Lower lobe of right lung (tissue), 2 donors: ENCODE measurements at places on chromosomes 11 and 22. TPM values are rescaled to one million over a fixed set of nuclear protein-coding genes. Genes with fewer than 3 reads are reported as not detected.

GRCh38 chr22:46267431-46268279, at the start of gene TTC38:
TTC38 (plus strand) TSS chr22:46268008; CDS start chr22:46268040, 32 bp downstream.
- H3K4me1 ChIP-seq = peaks cover 29% of the 10 kb centered on the region
- peak within 1 kb of the TSS; percentile 84 for H3K27ac ChIP-seq
- DNase-seq = peak; percentile 95
- peaks cover 11% of the 10 kb centered on the region for H3K36me3 ChIP-seq
- peak within 1 kb of the TSS; percentile 97 for H3K4me3 ChIP-seq

GRCh38 chr22:36510966-36511881, 4.4 kb upstream of the FOXRED2 start:
- H3K4me3 ChIP-seq = no peak overlapping the region
- no peak for DNase-seq
- H3K36me3 ChIP-seq = peaks cover 63% of the 10 kb centered on the region

GRCh38 chr11:63280920-63281319, 37.5 kb upstream of the SLC22A25 start:
- no peaks in the 10 kb centered on the region for H3K27me3 ChIP-seq
- no peaks in the 10 kb centered on the region for H3K4me1 ChIP-seq
- H3K27ac ChIP-seq = no peak overlapping the region

DNA sequence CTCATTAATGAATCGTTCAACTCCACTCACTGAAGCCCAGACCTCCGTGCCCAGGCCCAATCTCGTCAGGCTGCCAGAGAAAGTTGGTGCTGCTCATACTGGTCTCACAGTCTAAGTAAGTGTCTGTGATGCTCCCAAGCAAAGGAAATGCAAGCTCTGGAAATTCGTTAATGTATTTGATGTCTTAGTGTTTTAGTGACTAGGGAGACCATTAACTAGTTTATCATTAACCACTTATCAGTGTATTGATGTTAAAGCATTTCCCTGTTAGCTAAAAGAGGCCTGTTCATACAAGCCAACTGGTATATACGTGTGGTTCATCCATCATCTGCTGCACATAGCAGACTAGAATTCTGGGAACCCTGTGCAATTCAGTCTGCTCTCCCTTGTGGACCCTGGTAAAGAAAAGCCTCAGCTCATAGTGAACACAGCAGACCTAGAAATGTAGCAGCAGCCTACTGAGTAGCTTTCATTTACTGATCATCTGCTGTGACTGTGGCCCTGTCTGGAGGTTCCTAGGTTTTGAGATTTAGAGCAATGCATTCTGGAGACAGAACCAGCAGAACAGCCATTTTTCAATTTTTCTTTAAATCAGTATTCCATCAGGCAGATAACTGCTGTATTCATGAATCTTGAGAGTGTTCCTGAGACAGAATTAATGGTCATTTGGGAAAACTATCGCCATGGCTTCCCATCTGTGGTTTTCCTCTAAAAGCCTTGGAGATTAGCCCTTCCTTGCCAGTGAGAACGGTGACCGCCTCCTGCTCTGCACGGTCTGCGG, 15.7 kb upstream of the AIFM3 start:
- peaks cover 52% of the 10 kb centered on the region for H3K36me3 ChIP-seq
- no peak overlapping the region for H3K4me3 ChIP-seq
- no peak for DNase-seq
- H3K27ac ChIP-seq = no peak overlapping the region
- no peaks in the 10 kb centered on the region for H3K27me3 ChIP-seq

DNA sequence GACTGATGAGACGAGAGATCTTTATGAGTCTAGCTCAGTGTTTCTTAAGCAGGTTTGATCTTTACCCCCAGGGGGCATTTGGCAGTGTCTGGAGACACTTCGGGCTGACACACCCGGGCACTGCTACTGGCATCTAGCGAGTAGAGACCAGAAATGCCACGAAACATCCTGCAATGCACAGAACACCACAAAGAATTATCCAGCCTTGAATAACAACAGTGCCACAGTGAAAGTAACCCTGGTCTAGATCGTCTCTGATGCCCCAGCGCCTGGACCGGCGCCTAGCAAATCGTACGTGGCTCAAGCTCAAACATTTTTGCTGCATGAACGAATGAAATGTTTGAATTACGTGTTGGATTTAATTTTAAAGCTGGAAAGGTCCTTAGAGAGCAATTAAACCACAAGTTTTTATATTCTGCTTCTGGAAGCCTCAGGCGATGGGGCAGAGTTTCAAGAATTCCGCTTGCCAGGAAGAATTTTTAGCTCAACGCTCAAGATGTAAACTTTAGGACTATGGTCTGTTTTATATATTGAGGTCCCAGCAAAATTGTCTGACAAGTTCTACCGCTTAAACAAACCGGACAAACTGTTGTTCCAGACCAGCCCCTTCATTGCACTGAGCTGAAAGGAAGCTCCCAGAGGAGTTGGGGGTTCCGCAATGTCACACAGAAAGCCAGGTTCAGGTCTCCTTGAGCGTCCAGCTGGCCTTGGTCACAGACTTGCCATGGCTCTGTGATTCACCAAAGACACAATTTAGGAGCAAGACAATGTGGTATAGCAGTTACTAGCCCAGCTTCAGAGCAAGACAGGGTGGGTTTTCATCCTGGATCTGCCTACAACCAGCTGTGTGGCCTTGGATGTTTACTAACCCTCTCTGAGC, 44.2 kb upstream of the SMTN start:
- H3K4me3 ChIP-seq = no peak overlapping the region
- H3K27ac ChIP-seq = peak overlapping the region; percentile 24
- peaks cover 8% of the 10 kb centered on the region for H3K4me1 ChIP-seq
- no peak for DNase-seq
- no peaks in the 10 kb centered on the region for H3K36me3 ChIP-seq
- H3K27me3 ChIP-seq = no peaks in the 10 kb centered on the region

- H3K27ac ChIP-seq = no peak overlapping the region
- no peaks in the 10 kb centered on the region for H3K4me1 ChIP-seq
- H3K36me3 ChIP-seq = no peaks in the 10 kb centered on the region
- DNase-seq = no peak
Observed at GRCh38 chr11:110000031-110000502, 93.1 kb upstream of the ZC3H12C start.

DNA sequence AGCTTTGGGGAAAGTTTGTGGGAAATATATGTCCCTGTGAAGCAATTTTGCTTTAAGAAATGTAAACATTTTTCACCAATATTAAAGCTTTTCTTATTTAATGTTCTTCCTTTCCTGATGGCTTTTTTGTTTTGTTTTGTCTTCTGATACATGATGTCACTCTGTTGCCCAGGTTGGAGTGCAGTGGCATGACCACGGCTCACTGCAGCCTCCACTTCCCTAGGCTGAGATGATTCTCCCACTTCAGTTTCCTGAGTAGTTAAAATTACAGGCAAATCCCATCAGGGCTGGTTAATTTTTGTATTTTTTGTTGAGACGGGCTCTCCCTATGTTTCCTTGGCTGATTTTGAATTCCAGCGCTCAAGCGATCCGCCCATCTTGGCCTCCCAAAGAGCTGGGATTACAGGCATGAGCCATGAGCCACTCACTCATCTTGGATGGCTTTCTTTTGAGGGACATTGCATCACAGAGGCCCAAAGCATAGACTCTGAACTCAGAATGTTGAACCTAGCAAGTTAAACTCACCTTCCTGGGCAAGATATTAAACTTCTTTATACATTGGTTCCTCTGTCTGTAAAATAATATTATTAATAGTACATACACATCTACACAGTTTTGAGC, 651 bp upstream of the CARD16 start:
- H3K4me1 ChIP-seq = peaks cover 34% of the 10 kb centered on the region
- peaks cover 11% of the 10 kb centered on the region for H3K36me3 ChIP-seq
- H3K4me3 ChIP-seq = peak overlapping the region; percentile 57
- DNase-seq = no peak

DNA sequence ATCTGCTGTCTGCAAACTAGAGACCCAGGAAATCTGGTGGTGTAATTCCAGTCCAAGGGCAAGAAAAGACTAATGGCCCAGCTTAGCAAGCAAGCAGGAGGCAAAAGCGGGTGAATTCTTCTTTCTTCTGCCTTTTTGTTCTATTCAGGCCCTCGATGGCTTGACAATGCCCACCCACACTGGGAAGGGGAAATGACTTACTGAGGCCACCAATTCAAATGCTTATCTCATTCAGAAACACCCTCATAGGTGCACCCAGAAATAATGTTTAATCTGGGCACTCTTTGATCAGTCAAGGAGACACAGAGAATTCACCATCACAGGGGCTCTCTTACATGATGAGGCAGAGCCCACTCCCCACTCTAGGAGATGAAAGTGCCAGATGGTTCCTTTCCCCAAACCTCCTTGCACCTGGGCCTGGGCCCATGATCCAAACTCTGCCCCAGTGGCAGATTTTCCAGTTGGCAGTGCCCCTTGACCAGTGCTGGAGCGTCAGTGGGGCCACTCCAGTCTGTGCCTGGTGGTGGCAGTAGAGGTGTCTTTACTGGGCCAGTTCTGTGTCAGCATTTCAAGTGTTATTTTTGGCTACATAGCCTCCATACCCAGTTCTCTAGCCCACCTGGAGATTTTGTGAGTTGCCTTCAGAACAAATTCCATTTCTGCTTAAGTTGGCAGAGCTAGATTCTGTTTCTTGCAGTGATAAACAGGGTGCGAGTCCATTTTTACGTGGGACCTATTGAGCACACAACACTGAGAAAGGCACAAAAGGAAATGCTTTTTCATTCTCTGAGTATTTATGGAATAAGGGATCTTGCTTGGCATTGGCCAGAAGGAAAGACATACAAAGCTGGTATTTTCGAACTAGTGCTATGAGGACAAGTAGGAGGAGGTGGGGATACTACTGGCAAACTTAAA, 7.5 kb downstream of the ELMOD1 start:
- H3K27me3 ChIP-seq = peaks cover 7% of the 10 kb centered on the region
- no peak overlapping the region for H3K27ac ChIP-seq
- no peaks in the 10 kb centered on the region for H3K4me1 ChIP-seq

- H3K27me3 ChIP-seq = no peaks in the 10 kb centered on the region
- H3K36me3 ChIP-seq = peaks cover 22% of the 10 kb centered on the region
- no peak overlapping the region for H3K4me3 ChIP-seq
Observed at GRCh38 chr11:60854847-60855725, 664 bp downstream of the PTGDR2 start.

DNA sequence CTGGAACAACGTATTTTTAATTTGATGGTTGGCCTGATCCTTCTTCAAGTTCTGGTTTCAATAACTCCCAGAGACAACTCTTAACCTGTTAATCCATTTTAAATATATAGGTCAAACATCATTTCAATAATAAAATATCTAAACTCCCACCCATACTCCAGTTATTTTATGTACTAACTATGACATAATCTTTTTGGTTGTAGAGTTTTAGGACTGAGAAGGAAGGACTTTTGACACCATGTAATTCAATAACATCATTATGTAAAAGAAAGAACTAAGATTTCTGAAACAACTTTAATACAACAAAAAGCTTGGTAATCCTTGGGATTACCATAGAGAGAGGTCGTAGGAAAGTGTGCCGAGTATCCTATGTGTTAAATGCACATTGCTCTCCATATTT, 31.5 kb downstream of the VSIG10L2 start:
- H3K4me3 ChIP-seq = no peak overlapping the region
- no peak overlapping the region for H3K27ac ChIP-seq
- H3K27me3 ChIP-seq = no peaks in the 10 kb centered on the region
- H3K36me3 ChIP-seq = no peaks in the 10 kb centered on the region
- H3K4me1 ChIP-seq = no peaks in the 10 kb centered on the region
- DNase-seq = no peak

- H3K27ac ChIP-seq = no peak overlapping the region
- H3K27me3 ChIP-seq = no peaks in the 10 kb centered on the region
- DNase-seq = no peak
- H3K4me1 ChIP-seq = peaks cover 19% of the 10 kb centered on the region
Observed at GRCh38 chr11:64150481-64151239, 15.3 kb downstream of the MACROD1 start.

DNA sequence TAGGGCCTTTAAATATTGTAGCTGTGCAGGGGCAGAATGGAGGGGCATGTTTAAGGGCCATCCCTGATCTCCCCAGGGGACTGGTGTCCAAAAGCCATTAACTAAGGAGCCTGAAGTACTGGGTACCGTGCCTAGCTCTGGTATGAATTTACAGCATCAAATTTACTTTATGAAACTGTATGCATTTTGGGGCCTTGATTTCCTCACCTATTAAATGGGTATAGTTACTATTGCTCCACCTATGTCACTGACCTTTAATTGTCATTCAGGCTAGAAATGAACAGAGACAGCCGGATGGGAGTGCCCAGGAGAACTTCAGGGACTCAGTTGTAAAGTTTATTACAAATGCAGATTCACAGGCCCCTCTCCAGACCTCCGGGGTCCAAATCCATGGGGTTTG, 11.8 kb upstream of the TP53I11 start:
- no peak overlapping the region for H3K4me3 ChIP-seq
- peaks cover 9% of the 10 kb centered on the region for H3K4me1 ChIP-seq
- no peak overlapping the region for H3K27ac ChIP-seq
- H3K27me3 ChIP-seq = no peaks in the 10 kb centered on the region
- no peak for DNase-seq
- no peaks in the 10 kb centered on the region for H3K36me3 ChIP-seq

DNA sequence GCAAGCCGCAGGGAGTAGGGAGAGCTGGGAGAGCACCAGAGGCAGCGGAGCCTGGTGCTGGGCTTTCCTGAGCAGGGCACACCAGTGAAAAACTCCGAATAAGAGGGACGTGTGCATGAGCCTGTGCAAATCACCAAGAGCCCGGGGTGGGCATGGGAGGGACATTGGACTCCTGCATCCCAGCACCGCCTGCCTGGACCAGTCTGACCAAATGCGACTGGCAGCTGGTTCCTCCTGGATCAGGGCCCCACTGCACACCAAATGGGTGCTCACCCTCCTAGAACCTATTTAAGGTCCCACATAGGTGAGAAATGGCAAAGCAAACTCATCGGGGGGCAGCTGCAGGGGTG, 3.1 kb downstream of the PPM1F start:
- peaks cover 16% of the 10 kb centered on the region for H3K36me3 ChIP-seq
- H3K4me1 ChIP-seq = peaks cover 77% of the 10 kb centered on the region
- peak overlapping the region; percentile 94 for H3K27ac ChIP-seq
- DNase-seq = no peak
- no peaks in the 10 kb centered on the region for H3K27me3 ChIP-seq

- H3K27me3 ChIP-seq = no peaks in the 10 kb centered on the region
- no peak within 1 kb of the TSS for H3K27ac ChIP-seq
- H3K4me3 ChIP-seq = no peak within 1 kb of the TSS
Observed at GRCh38 chr11:48244804-48245203, at the start of gene OR4X2. OR4X2 (plus strand) TSS chr11:48245104; CDS start chr11:48245104, 0 bp downstream.

GRCh38 chr11:110345743-110346142, 49.3 kb upstream of the RDX start:
- H3K27ac ChIP-seq = no peak overlapping the region
- peaks cover 7% of the 10 kb centered on the region for H3K4me1 ChIP-seq
- H3K27me3 ChIP-seq = no peaks in the 10 kb centered on the region
- H3K36me3 ChIP-seq = no peaks in the 10 kb centered on the region
- H3K4me3 ChIP-seq = no peak overlapping the region
- no peak for DNase-seq

- H3K4me1 ChIP-seq = peaks cover 3% of the 10 kb centered on the region
- H3K27me3 ChIP-seq = no peaks in the 10 kb centered on the region
- no peaks in the 10 kb centered on the region for H3K36me3 ChIP-seq
- DNase-seq = no peak
- no peak overlapping the region for H3K27ac ChIP-seq
- H3K4me3 ChIP-seq = no peak overlapping the region
Observed at GRCh38 chr22:27393371-27393770, 408.2 kb downstream of the MN1 start.

The CARNS1 gene
- 0.71 TPM for total RNA-seq

The SAC3D1 gene
- total RNA-seq = 12.6 TPM

The ZP1 gene
- not detected for total RNA-seq

The PRR14L gene
- total RNA-seq = 57.9 TPM

The MMP20 gene
- total RNA-seq = not detected

The RABL2B gene
- 46.3 TPM for total RNA-seq

The TRIM29 gene
- 8.3 TPM for total RNA-seq
